Hematopoietic multipotent progenitor cell treated with erythropoietin and hydrocortisone succinate and interleukin-3 and kit ligand, for 6 days (in vitro differentiated cells): ENCODE measurements at places on chromosomes 7 and 10.
A peak's percentile ranks its signal among the peaks of the same experiment; 100 is the strongest.

DNA sequence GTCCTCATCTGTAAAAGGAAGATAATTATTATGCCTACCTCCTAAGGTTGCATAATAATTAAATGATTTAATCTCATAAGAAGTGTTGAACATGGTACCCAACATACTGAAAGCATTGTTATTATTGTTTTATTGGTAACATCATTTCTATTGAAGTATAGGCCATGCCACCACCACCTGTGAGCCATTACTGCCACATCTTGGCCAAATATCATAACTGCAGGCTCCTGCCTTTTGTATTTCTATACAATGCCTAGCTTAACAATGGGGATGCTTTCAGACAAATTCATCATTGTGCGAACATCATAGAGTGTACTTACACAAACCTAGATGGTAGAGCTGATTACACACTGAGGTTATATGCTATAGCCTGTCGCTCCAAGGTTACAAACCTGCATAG is 61.1 kb upstream of the NPSR1 start:
- peak; percentile 6 for DNase-seq

DNA sequence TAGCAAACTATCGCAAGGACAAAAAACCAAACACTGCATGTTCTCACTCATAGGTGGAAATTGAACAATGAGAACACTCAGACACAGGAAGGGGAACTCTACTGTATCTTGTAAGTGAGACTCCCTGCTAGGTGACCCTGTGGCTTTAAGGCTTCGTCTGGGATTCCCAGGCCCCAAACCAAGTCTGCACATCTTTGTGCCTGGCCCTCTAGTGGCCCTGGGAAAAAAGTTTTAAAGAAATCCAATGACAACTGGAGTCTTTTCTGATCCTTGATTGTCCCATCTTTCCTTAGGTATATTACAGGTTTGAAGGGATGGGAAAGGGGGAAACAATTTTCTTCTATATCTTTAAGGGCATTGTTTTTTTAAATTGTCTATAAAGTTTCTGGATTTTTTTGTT is 10.6 kb upstream of the LIPM start:
- DNase-seq, result peak; percentile 60

DNA sequence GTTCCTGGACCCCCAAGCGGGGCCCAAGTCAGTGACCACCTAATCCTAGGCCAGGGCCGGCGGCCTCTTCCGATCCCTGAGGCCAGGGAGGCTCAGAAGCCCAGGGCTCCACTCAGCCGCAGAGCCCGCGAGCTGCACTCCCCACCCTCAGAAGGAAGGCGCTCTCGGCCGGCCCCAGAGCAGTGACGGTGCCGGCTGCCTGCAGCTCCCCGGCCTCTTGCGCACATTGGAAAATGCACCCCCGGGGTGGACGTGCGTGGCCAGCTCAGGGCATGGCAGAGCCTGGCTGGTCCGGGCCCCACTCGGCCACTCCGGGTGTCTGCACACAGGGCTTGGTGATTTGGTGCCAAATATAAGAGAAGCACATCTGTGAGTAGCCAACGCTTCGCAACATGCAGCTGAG is 269.1 kb downstream of the PTPRN2 start:
- DNase-seq, result no peak

DNA sequence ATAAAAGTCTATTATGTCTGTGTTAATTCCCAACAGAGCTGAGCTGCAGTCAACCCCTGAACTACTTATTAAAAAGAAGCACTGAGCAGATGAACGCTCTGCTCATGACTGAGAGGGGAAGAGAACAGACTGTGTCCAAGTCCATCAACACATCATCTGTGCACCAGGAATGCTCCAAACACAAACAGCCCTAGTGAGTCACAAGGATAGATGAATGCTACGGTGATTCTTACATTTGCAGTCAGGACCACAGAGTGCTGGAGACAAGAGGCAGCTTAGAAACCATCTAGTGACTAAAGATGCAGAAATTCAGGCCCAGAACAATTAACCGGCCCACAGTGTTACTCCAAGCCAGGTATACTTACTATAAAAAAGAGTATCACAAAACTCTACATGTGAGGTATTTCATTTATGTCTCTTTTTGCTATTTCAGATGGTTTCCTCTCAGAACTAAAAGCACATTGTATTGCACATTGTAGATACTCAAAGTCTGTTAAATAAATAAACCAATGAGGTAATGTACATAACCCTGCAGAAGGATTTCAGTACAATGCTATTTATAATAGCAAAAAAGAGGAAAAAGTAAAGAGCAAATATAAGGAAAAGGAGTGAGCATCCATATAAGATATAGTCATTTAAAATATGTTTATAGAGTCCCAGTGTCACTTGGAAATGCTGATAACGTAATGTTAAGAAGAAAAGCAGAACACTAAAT is 159.2 kb downstream of the KCNMA1 start:
- DNase-seq, result no peak

- no peak for DNase-seq
These were observed 1008.5 kb downstream of the ANKRD7 start for GRCh38 chr7:119233015-119233414.

DNA sequence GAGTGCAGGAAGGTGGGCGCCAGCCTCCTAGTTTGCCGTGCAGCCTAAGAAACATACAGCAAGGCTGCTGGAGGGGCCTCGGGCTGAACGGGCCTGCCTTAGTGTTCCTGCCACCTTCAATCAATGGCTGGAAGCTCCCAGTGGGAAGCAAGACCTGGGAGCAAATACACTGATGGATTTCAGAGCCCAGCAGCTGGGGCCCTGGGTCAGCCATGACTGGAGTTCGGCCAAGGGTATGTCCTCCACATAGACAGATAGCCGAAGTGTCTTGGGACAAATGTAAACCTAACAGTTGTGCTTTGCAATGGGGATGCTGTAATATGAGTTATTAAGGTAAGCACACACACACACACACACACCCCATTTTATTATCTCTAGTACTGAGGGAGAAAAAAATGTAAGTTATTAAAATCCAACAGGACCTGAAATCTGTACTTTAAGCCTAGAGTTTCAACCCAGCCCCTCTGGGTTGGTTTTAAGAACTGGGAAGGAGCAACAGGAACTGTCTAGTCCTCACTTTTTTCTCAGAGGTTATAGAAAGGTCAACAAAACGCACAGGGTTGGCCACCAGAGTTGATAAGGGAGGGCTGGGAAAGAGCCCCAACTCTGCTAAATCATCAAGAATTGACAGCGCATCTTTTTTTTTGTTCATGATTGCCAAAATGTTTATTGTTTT is 50.0 kb upstream of the CELF2 start:
- DNase-seq, result no peak

- no peak for DNase-seq
These were observed 281.8 kb downstream of the INHBA start for GRCh38 chr7:41421056-41421455.

- no peak for DNase-seq
These were observed 287.3 kb downstream of the FZD1 start for GRCh38 chr7:91551377-91552175.

DNA sequence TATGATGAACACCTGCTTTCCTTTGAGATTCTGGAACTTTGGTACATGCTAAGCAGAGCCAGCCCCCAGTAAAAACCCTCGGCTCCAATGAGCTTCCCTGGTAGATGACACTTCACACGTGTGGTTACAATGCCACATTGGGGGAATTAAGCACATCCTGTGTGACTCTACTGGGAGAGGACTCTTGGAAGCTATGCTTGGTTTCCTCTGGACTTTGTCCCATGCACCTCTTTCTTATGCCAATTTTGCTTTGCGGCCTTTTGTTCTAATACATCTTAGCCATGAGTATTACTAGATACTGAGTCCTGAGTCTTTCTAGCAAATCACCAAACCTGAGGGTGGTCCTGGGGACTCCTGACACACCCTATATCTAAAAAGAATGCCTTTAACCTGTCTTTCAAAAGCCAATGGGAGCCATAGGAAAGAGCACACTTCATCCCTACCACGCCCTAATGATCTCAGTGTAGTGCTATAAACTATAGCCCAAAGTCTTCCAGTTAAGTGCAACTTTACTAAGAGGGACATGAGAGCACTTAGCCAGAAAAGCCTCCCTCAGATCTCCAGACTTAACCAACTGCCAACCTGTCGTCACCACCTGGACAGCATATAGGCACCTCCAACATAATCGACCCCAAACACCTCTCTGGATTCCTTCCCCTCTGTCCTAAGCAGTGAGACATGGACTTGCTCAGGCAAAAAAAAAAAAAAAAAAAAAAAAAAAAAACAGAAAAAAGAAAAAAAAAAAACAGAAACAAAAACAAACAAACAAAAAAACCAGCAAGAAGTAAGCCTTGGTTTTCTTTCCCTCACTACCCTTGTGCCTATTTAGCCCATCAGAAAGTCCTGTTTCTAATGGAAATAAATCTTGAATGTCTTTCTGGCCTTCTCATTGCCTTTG is 37.4 kb downstream of the CCDC6 start:
- DNase-seq, result no peak

GRCh38 chr10:113843972-113844485 is 9.9 kb downstream of the DCLRE1A start:
- DNase-seq, result peak; percentile 86

DNA sequence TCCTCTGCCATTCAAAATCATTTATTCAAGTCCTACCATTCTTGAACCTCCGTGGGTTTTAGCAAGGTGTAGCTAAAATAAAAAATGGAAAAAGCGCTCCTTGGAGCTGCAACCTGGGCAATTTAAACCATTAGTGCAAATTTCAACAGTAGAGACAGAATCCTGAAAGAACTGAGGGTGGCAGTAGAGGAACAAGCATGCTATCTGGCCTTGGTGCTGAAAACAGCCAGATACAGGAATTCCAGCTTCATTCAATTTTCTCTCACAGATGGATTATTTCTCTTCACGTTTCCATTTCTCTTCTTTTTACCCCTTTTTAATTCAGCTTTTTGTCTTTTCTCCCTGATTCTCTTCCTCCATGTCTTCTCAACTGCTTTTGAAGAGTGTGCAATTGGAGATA is 77.7 kb downstream of the OTUD1 start:
- peak; percentile 24 for DNase-seq
